Activated T-cell treated with anti-CD3 and anti-CD28 coated beads for 4 hours (primary cell): ENCODE measurements at places on chromosomes 3 and 15.
A peak's percentile ranks its signal among the peaks of the same experiment; 100 is the strongest.

DNA sequence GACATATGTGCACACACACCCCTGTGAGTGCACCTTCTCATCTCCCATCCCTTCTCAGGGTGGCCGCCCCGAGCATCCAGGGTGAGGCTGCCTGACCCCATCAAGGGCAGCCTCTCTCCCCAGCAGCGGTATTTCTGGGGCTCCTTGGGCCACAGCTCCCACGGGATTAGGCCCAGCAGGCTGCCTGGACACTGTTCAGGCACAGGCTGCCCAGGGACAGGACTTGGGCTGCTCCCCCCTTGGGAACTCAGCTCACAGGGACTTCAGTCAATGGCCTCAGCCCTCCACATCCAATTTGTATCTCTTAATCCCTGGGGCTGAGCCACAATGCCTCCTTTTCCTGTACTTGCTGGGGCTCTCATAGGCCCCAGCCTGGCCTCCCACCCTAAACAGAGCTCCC is 35.0 kb downstream of the RHCG start:
- no peak for DNase-seq

DNA sequence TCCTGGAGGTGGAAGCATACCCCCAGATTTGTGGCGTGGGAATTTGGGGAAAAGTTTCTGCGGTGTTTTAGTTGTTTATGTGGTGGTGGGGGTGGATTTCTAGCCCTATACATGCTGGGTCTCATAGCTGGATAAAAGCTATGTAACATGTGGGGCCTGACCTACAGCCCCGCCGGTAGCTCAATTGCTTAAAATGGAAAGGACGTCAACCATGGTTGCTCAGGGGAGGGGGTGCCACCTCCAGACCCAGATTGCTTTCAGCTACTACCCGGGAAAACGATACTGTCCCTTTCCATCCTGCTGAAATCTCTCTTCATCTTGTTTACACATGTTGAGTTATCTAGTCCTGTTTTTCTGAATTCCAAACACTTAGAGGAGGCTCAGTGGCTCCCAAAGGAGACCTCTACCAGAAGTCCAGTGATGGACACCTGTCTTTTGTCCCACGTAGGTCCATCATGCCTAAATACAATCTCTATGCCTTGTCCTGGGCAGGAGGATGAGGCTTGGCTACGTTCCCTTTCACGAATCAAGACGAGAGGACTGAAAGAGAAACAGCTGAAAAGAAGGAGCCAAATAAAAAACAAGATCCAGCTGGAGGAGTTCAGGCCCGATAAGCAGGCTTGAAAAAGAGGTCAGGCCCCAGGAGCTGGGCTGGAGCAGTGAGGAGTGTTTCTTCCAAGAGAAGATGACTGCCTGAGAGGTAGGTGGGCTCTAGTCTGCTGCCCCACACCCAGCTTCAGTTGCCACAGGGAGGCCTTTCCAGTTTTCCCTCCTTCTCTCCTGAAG is 72.1 kb upstream of the TPRG1 start:
- no peak for DNase-seq

DNA sequence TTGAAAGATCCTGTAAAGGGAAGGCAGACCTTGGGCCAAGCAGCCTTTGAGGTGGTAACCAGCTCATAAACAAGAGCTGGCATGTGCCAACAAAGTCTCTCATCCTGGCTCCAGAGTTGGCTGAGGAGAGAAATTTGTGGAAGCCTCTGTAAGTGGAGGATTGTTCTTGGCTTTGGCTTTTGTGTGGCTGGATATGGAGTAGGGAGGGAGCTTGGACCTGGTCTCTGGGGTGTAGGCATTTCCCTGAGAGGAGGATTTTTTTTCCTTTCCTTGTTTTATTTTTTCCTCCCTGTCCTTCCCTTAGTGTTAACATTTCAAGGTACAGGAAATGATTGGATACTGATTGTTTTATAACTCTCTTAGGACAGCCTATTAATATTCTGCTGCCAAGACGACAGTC is 60.8 kb downstream of the ZNF609 start:
- DNase-seq: no peak

GRCh38 chr3:181336597-181336996 is 347.1 kb upstream of the DNAJC19 start:
- no peak for DNase-seq

DNA sequence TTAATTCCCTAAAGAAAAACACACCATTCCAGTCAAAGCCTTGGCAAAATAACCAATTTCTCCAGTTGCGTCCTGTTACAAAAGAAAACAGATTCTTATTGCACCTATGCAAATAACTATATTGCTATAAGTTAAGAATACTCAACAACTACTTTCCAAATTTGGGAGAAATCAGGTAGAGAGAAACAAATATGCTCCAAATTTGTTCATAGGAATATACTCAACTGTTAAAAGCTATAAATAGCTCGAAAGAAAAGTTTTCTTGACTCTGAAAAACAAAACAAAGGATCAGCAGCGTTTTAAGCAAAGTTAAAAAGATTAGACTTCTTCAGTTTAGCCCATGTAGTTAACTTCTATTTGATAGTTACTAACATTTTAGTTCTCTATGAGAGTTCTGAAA is 20.1 kb upstream of the SKIL start:
- DNase-seq: no peak

GRCh38 chr3:49713336-49714105 is 6.0 kb downstream of the AMIGO3 start:
- no peak for DNase-seq

- no peak for DNase-seq
Measured at GRCh38 chr15:65189102-65189740, 4.1 kb upstream of the CLPX start.

- DNase-seq: no peak
Measured at GRCh38 chr3:19107719-19108118, 40.6 kb upstream of the KCNH8 start.

- no peak for DNase-seq
Measured at GRCh38 chr3:143081844-143082778, 37.5 kb upstream of the CHST2 start.

DNA sequence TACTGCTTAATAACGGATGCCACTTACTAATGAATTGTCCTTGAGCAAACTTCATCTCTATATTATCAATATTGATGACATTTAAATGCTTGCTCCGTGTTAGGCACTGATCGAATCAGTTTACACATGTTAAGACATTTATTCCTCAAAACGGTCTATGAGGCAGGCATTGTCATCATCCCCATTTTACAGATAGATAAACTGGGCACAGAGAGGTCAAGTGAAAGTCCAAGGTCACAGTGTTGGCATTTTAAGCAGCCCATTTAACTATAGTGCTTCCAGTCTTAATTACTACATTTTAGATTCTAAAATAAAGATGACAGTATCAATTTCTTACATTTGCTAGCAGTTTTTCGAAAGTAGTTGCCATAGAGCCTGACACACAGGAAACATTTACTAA is 966 bp upstream of the ABI3BP start:
- no peak for DNase-seq

DNA sequence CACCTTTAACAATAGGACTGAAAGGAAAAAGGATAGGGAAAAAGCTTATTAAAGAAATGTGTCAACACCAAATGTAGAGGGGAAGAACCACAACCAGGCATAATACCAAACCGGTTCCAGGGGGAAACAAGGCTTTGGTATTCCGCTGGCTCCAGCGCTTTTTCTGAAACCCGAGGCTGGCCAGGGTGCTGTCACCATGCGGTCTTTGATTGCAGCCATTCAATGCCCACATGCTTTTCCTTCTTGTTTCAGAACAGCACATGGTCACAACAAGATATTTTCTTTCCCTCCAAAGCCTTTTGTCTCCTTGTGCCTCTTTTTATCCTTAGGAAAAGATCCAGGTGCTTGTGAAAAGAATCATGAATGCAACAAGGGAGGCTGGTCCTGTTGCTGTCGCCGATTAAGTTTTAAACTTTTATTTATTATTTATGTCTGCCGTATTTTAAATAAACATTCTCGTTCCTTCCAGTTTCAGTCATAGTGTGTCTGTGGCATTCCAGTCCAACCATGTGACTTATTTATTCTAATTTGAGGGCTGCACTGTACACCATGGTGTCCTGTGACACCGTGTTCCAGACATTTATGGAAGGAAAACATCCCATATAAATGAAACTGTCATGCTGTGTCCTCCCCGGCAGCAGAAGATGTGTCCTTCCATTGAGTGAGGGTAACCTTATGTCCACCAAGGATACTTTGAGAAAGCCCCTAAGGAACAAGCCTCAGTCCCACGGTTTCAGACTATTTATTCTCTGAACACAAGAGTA is 41.1 kb downstream of the CCK start:
- no peak for DNase-seq

- DNase-seq: no peak
Measured at GRCh38 chr3:130088061-130088460, 6.4 kb downstream of the ALG1L2 start.

GRCh38 chr3:33152363-33153360 is 38.8 kb downstream of the CRTAP start:
- DNase-seq: no peak

DNA sequence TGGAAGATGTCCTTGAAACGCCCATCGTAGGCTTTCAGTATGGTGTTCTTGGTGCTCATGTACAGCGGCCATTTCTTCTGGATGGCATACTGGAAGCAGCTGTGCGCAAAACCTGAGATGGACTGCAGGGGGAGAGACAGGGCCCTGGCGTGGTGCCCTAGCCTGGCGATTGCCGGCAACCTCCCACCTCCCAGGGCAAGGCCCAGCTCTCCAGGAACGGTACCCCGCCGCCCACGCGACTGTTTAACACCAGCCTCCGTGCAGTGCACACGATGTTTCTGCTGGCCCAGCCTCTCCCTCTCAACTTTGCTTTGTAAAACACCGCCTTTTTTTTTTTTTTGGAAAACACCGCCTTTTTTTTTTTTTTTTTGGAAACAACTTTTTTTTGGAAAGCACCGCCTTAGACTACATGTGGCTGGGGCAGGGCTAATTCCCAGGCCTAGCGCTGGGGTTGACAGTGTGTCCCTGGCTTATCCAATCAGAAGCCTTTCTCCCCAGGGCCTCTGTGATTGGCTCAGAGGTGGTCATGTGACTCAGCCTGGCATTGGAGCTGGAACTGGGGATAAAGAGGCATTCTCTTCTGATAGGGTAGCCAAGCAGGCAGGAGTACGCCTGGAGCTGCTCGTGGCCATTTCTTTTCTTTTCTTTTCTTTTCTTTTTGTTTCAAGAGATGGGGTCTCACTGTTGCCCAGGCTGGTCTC is 14.7 kb downstream of the IDH2 start:
- no peak for DNase-seq

DNA sequence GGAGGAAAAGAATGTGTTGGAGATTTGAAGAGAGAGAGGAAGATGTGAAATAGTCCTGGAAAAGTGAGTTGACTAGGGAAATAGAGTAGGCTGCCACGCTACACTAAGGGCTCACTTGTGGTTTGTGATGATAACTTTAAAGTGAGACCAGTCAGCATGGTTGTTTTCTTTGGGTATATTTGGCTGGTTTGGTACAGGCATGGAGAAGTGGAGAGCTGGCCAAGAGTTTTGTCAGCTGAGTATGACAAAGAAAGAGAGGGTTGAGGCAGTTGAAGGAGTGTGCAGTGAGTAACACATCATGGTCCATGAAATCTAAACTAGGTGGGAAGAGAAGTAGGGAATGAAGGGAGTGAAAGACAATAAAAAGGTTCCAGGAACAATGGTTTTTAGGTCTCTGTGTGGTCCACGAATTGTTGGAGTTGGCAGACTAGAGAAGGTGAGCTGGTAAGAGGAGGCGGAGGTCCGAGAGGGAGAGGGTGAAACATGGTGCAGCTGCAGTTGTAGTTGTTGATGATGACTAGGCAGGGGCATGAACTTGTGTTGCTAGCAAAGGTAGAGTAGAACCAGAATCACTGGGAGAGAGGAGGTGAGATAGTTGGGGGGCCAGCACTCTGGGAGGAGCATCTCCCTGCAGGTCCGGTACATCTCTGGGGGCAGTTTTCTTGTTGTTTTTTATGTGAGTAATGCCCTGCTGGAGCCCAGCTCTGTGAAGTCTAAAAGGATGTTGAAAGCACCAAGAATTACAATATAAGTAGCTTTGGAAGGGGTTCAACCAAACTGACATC is 21.0 kb downstream of the ZNF80 start:
- no peak for DNase-seq

DNA sequence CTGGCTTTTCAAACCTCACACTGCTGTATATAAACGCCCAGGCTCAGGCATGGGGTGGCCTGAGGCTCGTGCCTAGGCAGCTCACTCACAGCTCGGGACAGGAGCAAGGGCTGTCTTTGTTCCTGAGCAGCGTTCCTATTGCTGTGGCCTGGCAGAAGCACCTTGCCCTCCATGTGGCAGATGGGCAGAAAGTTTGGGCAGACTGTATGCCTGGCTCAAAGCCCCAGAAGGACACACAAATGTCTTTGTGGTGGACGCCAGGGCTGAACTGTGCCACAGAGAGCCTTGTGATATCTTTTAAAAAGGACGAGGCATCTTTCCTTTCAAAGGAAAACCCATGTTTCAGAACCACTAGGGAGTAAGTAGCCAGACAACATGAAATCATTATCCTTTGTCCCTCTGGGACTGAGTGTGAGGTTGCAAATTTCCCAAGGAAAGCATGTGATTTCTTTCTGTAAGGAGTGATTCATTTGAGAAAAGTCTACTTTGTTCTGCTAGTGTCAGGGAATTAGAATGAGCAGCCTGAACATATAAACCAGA is 29.3 kb upstream of the UBE2E1 start:
- no peak for DNase-seq

GRCh38 chr3:36695113-36695768 is 69.1 kb downstream of the DCLK3 start:
- DNase-seq: no peak

GRCh38 chr3:65005486-65005885 is 317.7 kb upstream of the ADAMTS9 start:
- no peak for DNase-seq

GRCh38 chr3:193851941-193852674 is 259.1 kb downstream of the OPA1 start:
- DNase-seq: no peak

DNA sequence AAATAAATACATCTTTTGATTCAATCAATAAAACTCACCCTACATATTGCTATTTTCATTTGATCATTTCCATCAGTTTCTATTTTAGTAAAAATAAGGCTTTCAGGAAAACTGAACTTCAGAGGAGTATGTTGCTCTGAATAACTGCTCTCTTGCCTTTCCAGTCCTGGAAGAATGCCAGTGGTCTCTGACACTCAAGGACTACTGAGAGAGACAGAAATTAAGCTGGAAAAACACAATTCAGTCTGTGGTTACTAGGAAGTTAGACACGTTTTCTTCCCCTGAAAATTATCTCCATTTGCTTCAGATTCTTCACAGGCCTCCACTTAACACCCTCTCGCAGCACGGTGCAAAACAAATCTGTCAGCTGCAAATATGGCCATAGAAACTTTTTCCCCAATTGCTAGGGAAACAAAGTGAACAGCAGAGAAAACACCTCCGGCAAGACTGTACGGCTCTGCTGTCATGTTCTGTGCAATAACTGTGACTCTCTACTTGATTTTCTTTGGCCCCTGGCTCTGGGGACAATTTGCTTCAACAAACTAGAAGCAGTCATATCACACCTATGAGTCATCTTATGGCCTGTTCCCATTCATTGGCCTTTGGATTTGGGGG is 353.0 kb downstream of the MAGI1 start:
- DNase-seq: no peak

DNA sequence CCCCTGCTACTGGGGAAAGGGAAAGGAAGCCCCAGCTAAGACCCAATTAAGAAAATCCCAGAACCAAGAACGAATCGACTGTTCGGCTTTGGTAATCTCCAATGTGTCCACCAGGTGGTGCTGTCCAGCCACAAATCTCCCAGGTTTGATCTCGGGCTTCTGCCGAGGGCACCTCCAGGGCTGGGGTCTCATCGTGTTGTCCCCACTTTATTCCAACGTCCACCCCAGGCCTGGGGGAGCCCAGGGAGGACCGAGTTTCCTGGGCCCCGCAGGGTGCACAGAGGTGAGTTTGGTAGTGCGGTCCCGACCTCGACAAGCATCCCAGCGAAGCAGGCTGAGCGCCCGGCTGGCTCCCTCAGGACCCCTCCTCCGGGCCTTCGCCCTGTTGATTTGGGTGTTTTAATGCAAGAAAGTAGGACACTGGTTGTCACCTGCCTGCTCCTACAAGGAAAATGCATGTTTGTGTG is 185.1 kb downstream of the GOLGA6L6 start:
- DNase-seq: peak; percentile 90
